ENCODE measurements at places on chromosomes 11 and 22. TPM values are rescaled to one million over a fixed set of nuclear protein-coding genes. Genes with fewer than 3 reads are reported as not detected.

GRCh38 chr11:118430956-118431355, 5.3 kb upstream of the KMT2A start:
- DNase-seq: no peak
- H3K4me3 ChIP-seq: no peak overlapping the region
- H3K4me1 ChIP-seq: peaks cover 16% of the 10 kb centered on the region

OR4C11 gene
- not detected for total RNA-seq

ASPHD2 gene
- total RNA-seq: 19.4 TPM

DNA sequence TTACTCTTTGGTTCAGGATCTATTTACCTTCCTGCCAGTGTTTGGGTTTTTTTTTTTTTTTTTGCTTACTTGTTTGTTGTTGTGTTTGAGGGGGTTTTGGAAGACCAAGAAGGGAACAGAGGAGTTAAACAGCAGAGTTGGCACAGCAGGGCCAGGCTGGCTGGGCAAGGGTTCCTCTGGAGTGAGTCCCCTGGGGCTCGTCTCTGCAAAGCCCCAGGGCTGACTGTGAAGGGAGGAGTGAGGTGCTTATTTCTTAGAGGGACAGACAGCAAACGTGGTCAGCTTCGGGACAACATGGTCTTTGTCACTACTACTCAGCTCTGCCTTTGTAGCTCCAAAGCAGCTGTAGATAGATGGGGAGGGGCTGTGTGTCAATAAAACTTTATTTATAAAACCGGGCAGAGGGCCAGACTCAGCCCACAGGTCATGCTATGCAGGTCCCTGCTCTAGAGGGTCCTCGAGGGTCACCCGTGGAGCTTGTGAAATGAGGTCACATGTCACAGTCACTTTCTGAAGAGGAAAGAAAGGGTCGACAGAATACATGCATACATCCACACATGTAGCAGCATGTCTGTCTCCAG, 1404.7 kb downstream of the BRD1 start:
- DNase-seq: no peak
- H3K4me3 ChIP-seq: no peak overlapping the region
- no peak overlapping the region for H3K27ac ChIP-seq
- no peaks in the 10 kb centered on the region for H3K36me3 ChIP-seq

- peak overlapping the region; percentile 70 for H3K4me3 ChIP-seq
- DNase-seq: no peak
- peak overlapping the region; percentile 92 for H3K27ac ChIP-seq
- peaks cover 42% of the 10 kb centered on the region for H3K36me3 ChIP-seq
These were observed 27.8 kb downstream of the MYH9 start for GRCh38 chr22:36360011-36360410.

DNA sequence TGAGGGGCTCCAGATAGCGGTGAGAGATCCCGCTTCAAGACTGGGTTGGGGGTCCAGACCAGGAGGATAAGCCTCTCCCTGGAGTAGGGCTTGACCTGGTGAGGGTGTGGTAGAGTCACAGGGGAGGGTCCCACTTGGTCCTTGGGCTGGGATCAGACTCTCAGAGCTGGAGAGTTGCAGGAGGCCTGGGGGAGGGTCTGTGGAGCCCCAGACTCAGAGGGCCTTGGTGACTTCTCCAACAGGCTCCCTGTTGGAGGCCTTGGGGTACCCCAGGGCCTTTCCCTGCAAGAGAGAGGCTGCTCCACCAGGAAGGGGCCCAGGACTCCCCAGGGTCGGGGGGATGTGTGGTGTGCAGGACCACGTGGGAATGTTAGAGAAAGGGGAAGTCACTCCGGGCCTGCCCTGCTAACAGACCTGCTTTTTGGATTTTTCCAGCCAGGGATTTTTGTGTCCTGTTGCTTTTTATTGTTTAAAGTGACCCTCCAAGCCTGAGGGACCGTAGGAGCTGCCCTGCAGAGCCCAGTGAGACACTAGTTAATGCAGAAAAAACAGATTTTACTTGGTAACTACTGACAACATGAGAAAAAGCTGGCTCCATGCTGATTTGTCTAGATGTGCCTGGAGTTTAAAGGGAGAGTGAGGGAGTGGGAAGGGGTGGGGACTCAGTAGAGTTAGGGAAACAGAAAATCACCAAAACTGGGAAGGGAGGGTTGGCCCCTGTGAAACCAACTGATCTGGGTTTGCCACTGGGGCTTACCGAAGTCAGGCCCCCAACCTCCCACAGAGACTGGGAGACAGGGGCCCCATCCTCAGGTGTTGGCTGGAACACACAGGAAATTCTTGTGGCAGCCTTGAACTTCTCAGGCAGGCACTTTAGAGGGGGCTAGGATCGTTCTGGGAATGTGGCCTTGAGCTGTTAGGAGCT, 801 bp upstream of the TXNRD2 start:
- peak overlapping the region; percentile 97 for H3K4me3 ChIP-seq
- H3K27ac ChIP-seq: peak overlapping the region; percentile 90
- peaks cover 13% of the 10 kb centered on the region for H3K36me3 ChIP-seq
- peaks cover 31% of the 10 kb centered on the region for H3K4me1 ChIP-seq

GAL3ST1 gene
- not detected for total RNA-seq

NCR3LG1 gene
- 4.4 TPM for total RNA-seq

CDC42BPG gene
- 0.05 TPM for total RNA-seq

LIPT2 gene
- total RNA-seq: 4.7 TPM

DNA sequence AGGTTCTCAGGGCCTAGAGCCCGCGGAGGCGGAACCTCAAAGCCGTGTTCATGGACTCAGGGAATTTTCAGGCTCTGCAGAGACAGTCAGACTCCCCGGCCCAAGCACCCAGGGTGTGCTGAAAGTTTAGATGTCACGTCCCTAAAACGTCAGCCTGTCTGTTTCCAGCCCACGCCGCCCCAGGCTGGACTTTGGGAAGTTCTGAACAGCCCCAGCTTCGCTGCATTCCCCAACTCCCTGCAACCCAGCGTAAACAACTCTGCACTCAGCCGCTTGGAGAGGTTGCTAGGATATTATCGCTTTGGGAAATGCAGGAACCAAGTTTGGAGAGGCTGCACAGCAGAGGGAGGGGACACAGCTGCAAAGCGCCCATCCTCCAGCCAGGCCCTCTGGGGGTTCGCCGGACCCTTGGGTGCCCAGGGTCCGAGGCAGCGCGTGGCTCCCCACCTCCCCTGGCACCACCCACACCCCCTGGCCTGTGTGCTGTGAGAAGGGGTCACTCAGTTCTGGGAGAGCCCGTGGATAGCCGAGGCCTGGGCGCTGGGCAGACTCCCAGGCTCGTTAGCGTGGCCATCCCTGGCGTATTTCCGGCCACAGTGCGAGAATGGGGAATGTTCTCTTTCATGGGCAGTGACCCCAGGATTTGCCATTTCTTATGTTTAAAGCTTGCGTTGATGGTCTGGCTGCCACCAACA, 120.5 kb upstream of the FGF3 start:
- H3K4me3 ChIP-seq: no peak overlapping the region
- peaks cover 3% of the 10 kb centered on the region for H3K27me3 ChIP-seq
- H3K4me1 ChIP-seq: no peaks in the 10 kb centered on the region
- H3K27ac ChIP-seq: no peak overlapping the region
- H3K36me3 ChIP-seq: no peaks in the 10 kb centered on the region

SLC22A8 gene
- not detected for total RNA-seq

CHEK1 gene
- total RNA-seq: 131 TPM

GRCh38 chr11:66181632-66182315, 86.7 kb upstream of the RAB1B start:
- no peaks in the 10 kb centered on the region for H3K27me3 ChIP-seq
- peaks cover 6% of the 10 kb centered on the region for H3K4me1 ChIP-seq
- no peak overlapping the region for H3K4me3 ChIP-seq
- no peak for DNase-seq
- no peaks in the 10 kb centered on the region for H3K36me3 ChIP-seq

DNA sequence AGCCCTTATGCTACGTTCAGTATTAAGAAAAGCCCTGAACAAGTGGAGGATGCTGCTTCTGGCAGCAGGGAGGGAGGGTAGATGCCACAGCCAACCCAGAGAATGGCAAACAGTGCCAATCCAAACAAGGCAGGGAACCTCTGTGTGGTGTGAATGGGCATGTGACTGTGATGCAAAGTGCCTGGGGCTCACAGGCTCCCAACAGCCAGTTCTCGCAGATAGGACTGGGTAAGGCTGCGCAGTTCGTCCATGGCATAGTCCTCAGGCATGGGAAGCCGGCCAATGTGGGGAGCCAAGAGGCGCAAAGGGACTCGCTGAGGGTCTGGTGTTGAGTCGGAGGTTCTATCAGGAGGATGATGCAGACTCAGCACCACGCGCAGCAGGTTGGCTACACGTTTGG, 4.8 kb upstream of the CHRNA10 start:
- H3K36me3 ChIP-seq: peaks cover 59% of the 10 kb centered on the region
- peaks cover 3% of the 10 kb centered on the region for H3K4me1 ChIP-seq
- DNase-seq: no peak
- no peak overlapping the region for H3K27ac ChIP-seq
- H3K4me3 ChIP-seq: no peak overlapping the region

- H3K4me3 ChIP-seq: no peak overlapping the region
- DNase-seq: peak; percentile 28
- no peaks in the 10 kb centered on the region for H3K36me3 ChIP-seq
These were observed 29.6 kb upstream of the SNX19 start for GRCh38 chr11:130945896-130946295.

- H3K27me3 ChIP-seq: no peaks in the 10 kb centered on the region
- no peak overlapping the region for H3K4me3 ChIP-seq
- DNase-seq: no peak
- H3K27ac ChIP-seq: no peak overlapping the region
- no peaks in the 10 kb centered on the region for H3K36me3 ChIP-seq
These were observed 138.3 kb downstream of the GUCY1A2 start for GRCh38 chr11:106879832-106880546.

DNA sequence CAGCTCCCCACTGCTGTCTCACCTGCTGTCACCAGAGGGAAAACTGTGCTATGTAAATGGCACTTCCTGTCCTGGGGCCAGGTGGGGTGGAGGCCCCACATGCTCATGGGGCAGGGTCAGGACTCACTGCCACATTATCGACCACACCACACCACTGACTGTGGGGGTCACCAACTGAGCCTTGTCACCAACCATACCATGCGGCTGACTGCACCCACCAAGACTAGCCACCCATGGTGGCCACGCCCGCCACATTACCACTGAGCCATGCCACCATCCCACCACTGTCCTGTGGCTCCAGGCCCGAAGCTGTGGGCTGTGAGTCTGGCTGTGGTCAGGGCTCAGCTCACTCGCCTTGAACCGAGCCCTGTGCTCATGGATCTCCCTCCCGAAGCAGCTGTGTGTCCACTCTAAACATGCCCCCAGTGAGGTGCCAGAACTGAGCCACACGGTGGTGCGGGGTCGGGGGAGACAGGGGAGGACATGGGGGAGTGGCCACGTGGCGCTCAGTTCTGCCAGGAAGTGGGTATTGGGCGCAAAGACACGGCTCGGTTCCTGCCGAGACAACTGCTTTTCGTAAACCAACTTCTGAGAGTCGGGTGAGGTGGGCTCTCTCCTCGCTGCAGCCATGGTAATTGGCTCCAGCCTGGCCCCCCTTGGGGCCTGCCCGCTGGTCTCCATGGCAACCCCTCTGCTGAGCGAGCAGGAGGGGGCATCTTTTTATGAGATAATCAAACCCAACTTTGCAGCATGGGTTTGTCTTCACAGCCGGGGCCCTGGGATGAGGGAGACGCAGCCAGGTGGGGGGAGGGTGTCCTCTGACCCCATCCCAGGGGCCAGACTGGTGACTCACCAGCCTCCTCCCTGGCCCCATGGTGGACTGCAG, 23.2 kb downstream of the RTN4R start:
- no peaks in the 10 kb centered on the region for H3K36me3 ChIP-seq
- H3K4me3 ChIP-seq: peak overlapping the region; percentile 30
- peaks cover 24% of the 10 kb centered on the region for H3K4me1 ChIP-seq
- H3K27ac ChIP-seq: peak overlapping the region; percentile 84

MICALL1 gene
- 27.7 TPM for total RNA-seq

DNA sequence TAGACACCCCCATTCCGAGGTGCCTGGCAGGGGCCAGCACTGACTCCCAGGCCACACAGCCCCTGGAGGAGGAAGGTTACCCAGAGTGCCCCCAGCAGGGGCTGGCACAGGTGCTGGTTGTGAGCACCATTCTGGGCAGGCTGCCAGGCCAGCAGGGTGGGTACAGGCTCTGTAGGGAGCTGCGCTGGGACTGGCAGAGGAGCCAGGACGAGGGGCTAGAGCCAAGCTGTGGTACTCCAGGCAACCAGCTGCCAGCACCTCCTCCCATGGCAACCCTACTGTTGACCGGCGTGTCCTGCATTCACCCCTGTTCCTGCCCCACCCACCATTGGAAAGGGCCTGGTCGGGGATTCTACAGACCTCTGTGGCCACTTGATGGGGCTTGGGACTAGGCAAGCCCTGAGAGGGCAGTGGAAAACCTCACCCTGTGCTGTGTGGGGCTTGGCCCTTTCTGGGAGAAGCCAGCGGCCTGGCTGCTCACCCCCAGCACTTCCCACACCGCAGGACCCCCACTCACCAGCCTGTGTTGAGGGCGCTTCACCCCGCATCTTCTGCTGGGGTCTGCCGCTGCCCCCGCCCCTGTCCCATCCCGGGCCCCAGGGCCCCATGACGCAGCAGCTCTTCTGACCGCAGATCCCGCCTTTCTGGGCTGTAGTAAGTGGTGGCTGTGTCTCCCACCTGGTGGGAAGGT, 1.9 kb downstream of the CLDN5 start:
- H3K27ac ChIP-seq: no peak overlapping the region
- H3K4me1 ChIP-seq: peaks cover 7% of the 10 kb centered on the region
- peaks cover 12% of the 10 kb centered on the region for H3K36me3 ChIP-seq
- peak; percentile 55 for DNase-seq
- H3K27me3 ChIP-seq: peaks cover 19% of the 10 kb centered on the region
- H3K4me3 ChIP-seq: peak overlapping the region; percentile 78

PRG2 gene
- 0.35 TPM for total RNA-seq

GAL3ST3 gene
- total RNA-seq: not detected

CARNS1 gene
- total RNA-seq: 0.83 TPM

GRCh38 chr11:47345890-47346563, 6.5 kb downstream of the MYBPC3 start:
- no peaks in the 10 kb centered on the region for H3K4me1 ChIP-seq
- H3K4me3 ChIP-seq: no peak overlapping the region
- H3K36me3 ChIP-seq: no peaks in the 10 kb centered on the region
- DNase-seq: no peak

GRCh38 chr22:27775758-27776649, 25.6 kb downstream of the MN1 start:
- H3K4me1 ChIP-seq: no peaks in the 10 kb centered on the region
- no peak for DNase-seq
- H3K27ac ChIP-seq: no peak overlapping the region
- no peak overlapping the region for H3K4me3 ChIP-seq

DNA sequence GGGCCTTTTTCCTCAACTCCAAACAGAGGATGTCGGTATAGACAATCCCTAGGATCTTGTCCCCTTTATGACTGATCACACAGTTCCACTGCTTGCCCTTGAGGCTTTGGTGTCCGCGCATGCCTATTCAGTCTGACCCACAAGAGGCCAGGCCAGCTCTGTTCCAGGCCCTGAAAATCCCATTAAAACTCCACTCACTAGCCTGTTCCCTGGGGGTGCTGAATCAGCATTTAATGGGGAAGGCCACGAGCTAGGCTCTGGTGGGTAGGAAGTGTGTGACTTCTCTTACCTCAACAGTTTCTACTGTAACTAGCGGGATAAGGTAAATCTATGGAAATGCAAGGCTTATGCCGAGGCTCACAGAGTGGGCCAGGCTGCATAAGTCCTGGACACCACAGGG, 117.7 kb downstream of the PTPRJ start:
- H3K27ac ChIP-seq: peak overlapping the region; percentile 93
- DNase-seq: no peak
- H3K4me3 ChIP-seq: no peak overlapping the region
- H3K27me3 ChIP-seq: no peaks in the 10 kb centered on the region
- peaks cover 24% of the 10 kb centered on the region for H3K36me3 ChIP-seq

HTR3B gene
- not detected for total RNA-seq

GTSE1 gene
- total RNA-seq: 40.8 TPM

GRCh38 chr11:96229354-96229977, 113.5 kb downstream of the MAML2 start:
- H3K36me3 ChIP-seq: peaks cover 24% of the 10 kb centered on the region
- H3K27ac ChIP-seq: peak overlapping the region; percentile 70
- no peak overlapping the region for H3K4me3 ChIP-seq
- peaks cover 31% of the 10 kb centered on the region for H3K4me1 ChIP-seq
- DNase-seq: no peak
- no peaks in the 10 kb centered on the region for H3K27me3 ChIP-seq
